Retina (tissue), 1 donor: ENCODE measurements at places on chromosomes 7 and 10.

DNA sequence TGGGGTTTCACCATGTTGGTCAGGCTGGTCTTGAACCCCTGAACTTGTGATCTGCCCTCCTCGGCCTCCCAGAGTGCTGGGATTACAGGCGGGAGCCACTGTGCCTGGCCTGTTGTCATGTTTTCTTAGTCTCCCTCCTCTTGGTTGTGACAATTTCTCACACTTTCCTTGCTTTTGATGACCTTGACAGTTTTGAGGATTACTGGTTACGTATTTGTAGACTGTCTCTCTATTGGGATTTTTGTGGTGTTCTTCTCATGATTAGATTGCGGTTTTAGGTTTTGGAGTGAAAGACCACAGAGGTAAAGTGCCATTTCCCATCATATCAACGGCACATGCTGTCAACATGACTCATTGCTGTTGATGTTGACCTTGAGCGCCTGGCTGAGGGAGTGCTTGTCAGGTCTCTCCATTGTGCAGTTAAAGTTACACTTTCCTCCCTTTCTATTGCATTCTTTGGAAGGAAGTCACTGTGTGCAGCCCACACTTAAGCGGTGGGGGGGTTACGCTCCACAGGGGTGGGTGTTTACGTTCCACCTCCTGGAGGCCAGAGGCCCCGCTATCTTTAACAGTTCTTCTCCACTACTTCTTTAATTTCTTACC lies 10.8 kb downstream of the NEURL1 start:
- no peak for DNase-seq

GRCh38 chr7:16708980-16709379 lies 44.6 kb upstream of the TSPAN13 start:
- DNase-seq, result no peak

DNA sequence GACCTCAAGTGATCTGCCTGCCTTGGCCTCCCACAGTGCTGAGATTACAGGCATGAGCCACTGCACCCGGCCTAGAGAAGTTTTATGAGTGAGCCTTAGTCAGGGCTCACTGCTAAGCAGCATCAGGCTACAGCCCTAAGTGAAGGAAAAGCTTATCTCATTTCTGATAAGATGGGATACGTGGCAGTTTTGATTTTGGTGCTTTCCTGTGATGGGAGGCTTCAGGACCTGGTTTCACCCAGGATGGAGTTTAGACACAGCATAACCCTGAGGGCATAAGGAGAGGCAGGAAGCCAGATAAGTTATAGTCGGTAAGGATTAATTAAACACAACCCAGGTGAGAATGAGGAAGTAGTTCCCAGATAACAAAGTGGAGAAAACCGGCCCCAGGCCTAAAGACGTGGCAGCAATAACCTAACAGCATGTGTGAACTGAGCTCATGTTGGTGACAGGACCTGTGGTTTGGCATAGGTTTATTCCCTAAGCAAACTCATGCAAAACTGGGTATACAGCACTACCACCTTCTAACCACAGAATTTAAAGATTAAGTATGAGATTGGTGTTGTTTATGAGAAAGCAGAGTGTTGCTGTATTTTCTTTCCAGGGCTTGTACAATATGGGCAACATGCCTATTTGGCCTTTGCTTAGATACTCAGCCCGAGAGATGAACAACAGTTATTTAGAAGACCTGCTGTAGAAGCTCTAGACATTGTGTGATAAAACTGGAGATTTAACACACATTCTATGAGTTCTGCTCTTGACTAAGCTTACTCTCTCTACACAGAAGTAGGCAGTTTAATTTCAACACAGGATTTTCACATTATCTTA lies 119.4 kb downstream of the COL28A1 start:
- no peak for DNase-seq

- DNase-seq, result no peak
Observed at GRCh38 chr10:48672596-48673265, 11.9 kb upstream of the WDFY4 start.

- DNase-seq, result no peak
Observed at GRCh38 chr7:67777119-67777518, 780.5 kb downstream of the TYW1 start.

GRCh38 chr7:69359003-69359700 lies 239.1 kb upstream of the AUTS2 start:
- DNase-seq, result no peak

DNA sequence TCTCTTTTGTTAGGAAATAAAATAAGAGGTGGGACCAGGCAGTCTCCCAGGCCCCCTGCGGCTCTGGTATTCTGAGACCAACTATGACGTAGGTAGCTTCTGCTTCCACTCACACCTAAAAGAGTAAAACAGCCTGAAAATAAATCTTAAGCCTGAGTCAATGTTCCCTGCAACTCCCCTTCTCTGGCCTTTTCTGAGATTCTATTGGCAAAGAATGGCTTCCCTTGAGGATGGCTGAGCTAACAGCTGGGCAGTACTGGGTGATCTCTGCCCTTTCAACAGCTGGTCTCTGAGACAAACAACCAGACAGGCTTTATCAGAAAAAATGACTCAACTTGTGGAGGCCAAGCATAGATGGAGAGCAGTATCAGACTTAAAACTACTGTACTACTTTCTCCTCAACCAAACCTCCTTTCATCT lies 58.7 kb downstream of the CREB3L2 start:
- DNase-seq, result no peak

GRCh38 chr7:1544178-1544895 lies 11.7 kb downstream of the TMEM184A start:
- no peak for DNase-seq

- DNase-seq, result no peak
Observed at GRCh38 chr7:81519886-81520285, 250.0 kb downstream of the HGF start.

- no peak for DNase-seq
Observed at GRCh38 chr7:32494946-32495297, 367 bp upstream of the AVL9 start.

DNA sequence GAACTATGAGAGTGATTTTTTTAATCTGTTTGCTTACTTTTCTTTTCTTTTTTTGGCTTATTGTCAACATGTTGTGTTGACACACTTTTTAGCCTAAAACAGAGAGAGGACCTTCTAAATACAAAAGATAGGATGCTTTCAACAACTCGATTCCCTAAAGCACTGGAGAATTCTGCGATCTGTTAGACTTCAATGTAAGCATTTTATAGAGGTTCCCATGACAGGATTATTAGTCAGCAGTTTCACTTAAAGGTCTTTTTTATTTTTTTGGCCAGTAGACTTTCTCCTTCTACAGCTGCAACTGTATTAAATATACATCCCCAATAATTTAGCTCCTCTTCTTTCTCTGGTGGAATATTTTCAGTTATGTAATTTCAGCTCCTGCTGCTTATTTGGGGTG lies 12.7 kb upstream of the NRP1 start:
- DNase-seq, result no peak

- DNase-seq, result no peak
Observed at GRCh38 chr7:155856656-155857055, 44.4 kb upstream of the SHH start.

- DNase-seq, result no peak
Observed at GRCh38 chr7:155882596-155882995, 70.3 kb upstream of the SHH start.

- DNase-seq, result no peak
Observed at GRCh38 chr10:122492999-122493481, 31.7 kb downstream of the HTRA1 start.

- DNase-seq, result no peak
Observed at GRCh38 chr7:128318691-128319090, 25.0 kb downstream of the RBM28 start.

GRCh38 chr7:157904866-157905570 lies 568.2 kb downstream of the DNAJB6 start:
- no peak for DNase-seq

- DNase-seq, result no peak
Observed at GRCh38 chr7:1956141-1956540, 276.6 kb downstream of the MAD1L1 start.

- DNase-seq, result no peak
Observed at GRCh38 chr7:157194948-157195347, 56.2 kb downstream of the UBE3C start.

- no peak for DNase-seq
Observed at GRCh38 chr10:1575481-1576244, 161.7 kb downstream of the ADARB2 start.

DNA sequence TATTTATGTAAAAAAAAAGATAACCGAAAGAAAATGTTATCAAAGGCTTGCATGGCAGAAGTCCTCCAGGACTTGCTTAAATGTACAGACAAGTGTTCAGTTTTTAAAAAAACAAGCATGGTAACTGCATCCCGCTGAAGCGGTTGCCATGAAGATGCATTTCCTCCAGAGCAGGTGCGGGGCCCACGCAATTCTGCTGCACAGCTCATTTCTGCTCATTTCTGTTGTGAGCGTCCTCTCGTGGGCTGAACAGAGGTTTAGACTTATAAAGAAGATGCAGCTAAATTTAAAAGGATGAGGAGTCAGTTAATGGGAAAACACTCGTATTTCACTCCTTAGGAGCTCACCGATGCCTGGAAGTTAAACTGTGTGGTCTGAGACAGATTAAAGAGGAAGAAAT lies 247.6 kb downstream of the DNAJB6 start:
- DNase-seq, result no peak

DNA sequence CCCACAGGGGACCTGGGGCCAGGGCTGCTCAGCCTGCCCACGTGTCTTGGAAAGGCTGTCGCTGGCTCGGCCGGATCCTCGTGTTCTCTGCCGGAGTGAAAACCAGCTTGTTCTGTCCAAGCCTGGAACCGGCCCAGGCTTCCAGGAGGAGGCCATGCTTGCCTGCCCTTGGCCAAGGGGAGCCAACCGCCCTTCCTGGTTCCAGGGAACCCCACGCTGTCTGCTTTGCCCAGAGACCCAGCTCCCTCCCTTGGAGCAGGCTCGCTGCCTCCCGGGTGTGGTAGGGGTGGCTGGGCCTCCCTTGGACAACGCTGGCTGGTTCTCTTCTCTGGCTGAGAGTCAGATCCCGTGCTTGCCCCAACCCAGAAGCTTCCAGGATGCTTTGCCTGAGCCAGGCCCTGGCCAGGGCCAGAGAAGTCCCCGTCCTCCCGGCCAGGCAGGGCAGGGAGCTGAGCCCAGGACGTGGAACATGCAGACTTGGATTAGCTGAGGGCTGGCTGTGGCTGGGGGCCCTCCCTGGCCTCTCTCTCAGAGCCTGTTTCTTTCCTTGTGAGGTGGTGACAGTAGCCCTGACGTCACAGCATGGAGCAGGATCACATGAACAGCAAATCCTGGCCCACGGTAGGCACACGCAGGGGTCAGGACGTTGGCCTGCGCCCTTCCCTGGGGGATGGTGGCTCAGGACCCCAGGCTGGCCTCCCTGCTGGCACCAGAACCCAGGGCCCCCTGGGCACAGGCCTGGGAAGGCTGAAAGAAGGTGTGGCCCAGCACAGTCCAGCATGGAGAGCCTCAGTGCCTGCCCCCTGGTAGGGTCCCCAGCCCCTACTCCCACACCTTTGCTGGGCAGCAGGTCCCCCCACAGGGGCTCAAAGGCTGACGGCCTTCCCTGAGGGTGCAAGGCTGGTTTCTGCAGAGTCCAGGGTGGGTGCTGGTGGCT lies 67.5 kb downstream of the PWWP2B start:
- no peak for DNase-seq

- DNase-seq, result no peak
Observed at GRCh38 chr7:13035233-13035632, 347.8 kb downstream of the ARL4A start.

GRCh38 chr10:128028508-128029289 lies 97.5 kb downstream of the MKI67 start:
- DNase-seq, result no peak
